ENCODE measurements at places on chromosomes 4 and X.
A peak's percentile ranks its signal among the peaks of the same experiment; 100 is the strongest.

DNA sequence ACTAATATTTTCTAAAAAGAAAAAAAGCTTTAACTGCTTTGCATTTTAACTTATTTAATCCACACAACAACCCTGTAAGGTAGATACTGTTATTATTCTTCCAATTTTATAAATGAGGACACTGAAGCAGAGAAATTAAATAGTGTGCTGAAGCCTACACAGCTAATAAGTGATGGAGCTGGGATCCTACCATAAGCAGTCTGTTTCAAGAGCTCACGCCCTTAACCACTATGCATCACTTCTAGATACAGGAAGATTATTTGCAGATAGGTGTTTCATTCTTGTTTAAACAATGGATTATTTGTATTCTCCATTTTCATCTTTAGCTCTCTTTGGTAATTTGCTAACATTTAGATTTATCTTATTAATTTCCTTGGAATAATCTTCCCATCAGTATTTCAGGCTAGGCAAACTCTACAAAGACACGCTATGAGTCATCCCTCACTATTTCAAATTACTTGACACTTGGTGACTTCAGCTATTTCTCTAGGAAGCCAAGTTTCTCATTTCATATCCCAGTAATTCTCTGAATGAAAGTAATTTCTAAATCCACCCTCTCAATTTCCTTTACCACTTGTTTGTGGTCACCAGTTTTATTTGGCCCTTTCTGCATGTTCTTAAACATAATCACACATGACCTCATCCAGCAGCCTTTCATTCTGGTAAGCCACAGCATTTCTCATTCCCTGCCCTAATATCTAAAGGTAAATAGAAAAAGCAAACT lies 67.3 kb downstream of the ASB9 start:
- peak; percentile 27 for DNase-seq

GRCh38 chr4:145776208-145776607 lies 96.3 kb downstream of the C4orf51 start:
- no peak for DNase-seq

DNA sequence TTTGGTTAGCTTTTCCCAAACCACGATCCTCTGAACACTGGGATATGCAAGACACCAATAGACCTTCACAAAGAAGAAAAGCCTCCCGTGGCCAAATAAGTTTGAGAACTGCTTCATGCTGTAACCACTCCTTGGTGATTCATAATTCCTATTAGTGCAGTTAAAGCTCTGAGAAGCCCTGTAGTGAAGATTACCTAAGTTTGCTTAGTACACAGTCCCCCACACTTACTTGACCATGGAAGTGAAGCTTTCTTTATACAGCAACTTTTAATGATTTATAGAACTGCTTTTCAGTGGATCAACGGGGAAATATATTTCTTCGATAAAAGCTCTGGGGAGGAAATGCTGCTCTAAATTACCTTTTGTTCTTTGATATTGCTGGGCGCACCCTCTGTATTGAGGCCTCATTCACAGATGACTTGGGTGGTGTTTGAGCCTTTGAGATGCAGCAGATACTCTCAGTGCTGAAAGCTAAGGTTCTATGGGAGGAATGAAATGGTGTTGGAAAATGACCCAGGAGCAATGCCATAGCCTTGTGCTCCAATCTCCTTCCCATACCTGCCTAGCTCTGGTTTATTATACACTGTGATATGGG lies 67.4 kb downstream of the CBLL2 start:
- DNase-seq: no peak

DNA sequence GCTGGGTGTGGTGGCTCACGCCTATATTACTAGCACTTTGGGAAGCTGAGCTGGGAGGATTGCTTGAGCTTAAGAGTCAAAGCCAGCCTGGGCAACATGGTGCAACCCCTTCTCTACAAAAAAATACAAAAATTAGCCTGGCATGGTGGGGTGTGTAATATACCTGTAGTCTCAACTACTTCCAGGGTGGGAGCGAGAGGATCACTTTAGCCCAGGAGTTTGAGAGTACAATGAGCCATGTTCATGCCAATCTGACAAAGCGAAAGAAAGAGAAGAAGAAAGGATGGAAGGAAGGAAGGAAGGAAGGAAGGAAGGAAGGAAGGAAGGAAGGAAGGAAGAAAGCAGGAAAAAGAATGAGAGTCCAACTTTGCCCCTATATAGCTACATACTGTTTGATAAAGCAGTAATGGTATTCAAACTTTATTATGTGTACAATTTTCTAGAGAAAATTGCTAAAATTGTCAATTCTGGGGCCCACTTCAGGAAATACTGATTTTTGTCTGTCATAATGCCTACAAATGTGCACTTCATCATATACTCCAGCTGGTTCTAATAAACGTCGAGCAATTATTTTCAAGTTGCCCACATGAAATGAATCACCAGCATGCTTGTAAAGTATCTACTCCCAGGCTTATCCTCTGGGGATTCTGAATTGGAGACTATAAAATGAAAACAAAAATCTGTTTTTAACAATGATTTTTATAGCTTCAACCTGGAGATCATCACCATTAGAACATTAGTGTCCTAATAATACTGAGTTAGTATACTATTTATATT lies 132.3 kb downstream of the NDST4 start:
- no peak for DNase-seq

DNA sequence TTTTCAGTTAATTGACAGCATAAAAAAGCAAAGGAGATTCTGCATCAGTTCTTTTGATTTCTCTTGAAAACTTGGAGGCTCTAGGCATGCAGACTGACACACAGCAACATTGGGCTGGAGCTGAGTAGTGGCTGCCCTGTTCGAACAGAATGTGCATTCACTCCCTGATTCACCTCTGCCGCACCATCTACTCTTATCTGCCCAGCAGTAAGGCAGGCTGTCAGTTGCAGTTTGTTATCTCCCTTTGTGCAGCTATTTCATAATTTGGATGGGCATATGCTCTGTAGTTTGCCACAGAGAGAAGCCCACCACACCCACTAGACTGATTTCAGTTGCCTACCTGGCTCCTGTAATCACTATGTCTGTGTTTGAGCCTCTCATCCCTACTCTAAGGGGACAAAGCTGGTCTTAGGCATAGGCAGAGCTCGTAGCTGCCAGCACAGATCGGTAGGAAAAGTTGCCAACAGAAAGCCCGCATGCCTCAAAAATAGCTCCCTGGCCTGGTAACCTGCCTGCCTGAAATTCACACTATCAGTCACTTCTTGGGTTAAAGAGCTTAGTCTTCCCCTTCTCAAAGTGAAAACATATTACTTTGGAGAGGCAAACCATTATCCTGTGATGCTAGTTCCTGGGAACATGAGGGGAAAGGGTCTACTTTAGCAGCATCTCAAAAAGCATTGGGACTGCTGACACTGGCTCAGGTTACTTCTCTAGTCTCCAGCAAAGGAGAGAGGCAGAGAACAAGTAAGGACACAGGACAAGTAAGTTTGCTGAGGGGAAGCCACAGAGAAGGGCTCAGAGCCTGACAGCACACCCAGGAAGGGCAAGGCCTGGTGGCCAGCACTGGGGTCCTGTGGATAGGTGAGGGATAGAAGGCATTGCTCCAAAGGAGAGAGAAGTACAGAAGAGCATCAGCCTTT lies 75.9 kb upstream of the TMEM164 start:
- DNase-seq: no peak

- DNase-seq: no peak
Measured at GRCh38 chr4:159787901-159788300, 685.0 kb downstream of the RAPGEF2 start.

DNA sequence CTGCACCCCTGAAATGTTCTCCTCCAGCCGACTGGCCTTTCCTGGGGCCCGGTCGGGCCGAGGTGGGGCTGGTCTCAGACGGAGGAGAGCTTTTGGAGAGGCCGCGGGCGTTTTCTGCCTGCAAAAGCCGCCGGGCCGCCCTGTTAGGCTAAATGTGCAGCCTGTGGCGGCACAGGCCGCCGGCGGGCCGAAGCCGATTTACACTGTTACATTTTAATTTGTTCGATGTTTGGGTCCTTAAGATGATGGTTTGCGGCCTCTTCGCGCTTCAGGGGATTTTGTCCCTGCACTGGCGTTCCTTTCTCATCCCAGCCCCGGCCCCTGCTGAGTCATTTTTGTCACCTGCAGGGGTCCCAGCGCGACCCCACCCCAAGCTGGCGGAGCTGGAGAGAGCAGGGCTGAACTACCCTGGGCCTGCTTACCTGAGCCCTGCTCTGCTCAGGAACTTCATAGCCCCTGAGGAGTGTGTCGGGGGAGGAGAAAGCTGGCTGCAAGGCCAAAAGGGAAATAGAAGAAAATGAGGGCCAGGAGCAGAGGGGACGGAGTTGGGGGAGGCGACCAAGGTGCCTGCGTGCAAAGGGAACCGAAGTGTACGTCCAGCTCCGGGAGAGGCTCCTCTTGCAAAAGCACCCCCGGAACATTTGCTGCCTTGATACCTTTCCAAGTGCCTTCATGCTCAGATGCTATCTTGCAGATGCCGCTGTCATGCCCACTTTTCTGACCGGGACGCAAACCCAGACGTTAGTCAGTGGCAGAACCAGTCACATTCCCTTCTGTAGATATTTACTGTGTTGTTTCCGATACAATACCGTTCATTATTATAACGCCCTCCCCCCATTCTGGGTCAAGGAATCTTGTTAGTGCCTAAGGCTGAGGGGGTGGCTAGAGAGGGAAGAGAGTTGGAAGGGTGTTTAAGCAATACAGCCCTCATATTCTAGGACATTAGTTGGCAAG lies 977 bp upstream of the RBBP7 start:
- no peak for DNase-seq

GRCh38 chrX:103396186-103396585 lies 19.8 kb downstream of the BEX3 start:
- DNase-seq: no peak

GRCh38 chrX:70324326-70324725 lies 34.4 kb downstream of the KIF4A start:
- DNase-seq: no peak

GRCh38 chrX:65609237-65609636 lies 58.2 kb upstream of the MSN start:
- no peak for DNase-seq

DNA sequence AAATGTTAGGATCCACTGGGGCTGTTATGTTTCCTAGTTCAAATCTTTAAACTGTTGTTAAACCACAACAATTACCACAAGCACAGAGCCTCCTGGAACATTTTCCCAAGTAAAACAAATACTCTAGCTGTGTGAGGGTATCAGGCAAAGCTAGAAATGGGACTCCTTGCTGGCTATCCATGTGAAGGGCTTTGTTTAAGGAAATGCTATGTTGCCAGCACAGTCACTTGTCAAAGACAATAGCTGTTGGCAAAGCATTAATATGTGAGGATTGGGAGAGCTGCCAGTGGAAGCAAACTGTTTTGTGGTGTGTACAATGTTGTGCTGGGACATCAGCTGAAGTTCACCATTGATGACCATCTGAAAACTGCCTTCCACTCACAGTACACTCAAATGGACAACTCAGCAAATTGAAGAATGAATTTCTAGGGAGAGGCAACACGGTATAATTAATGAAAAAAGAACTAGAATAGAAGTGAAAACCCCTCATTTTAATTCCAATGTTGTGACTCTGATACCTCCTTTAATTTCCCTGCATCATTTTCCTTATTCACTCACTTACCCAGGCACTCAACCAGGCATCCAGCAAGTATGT lies 100.8 kb downstream of the ANXA3 start:
- DNase-seq: no peak

GRCh38 chr4:112173593-112174558 lies 28.6 kb downstream of the FAM241A start:
- DNase-seq: peak; percentile 41

DNA sequence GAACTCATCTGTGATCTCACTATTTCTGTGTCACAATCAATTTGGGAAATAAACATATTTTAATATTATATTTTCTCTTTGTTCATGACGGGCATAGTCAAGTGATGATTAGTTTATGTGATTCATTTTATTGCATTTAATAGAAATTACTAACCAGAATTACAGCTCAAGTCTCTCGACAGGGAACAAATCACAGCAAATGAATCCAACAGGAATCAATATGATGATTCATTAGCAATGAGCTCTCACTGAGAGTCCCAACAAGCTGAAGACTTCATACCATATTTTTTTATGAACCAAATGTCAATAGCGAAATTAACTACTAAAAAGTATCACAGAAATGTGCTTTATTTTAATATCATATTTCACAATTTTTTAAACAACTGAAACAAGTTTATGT lies 649.7 kb downstream of the GRID2 start:
- no peak for DNase-seq

- no peak for DNase-seq
Measured at GRCh38 chrX:141185366-141185765, 8.4 kb upstream of the LDOC1 start.

GRCh38 chr4:150217192-150217591 lies 138.9 kb downstream of the DCLK2 start:
- peak; percentile 65 for DNase-seq

DNA sequence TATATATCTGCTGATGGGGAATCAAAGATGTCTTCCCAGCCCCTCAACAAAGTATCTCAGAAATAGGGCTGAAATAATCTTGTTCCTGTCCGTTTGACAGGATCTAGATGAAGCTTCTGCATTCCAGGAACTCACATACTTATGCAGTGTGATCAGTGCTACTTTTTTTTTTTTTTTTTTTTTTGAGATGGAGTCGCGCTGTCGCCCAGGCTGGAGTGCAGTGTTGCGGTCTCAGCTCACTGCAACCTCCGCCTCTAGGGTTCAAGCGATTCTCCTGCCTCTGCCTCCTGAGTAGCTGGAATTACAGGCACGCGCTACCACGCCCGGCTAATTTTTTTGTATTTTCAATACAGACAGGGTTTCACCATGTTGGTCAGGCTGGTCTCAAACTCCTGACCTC lies 36.4 kb downstream of the DHX15 start:
- DNase-seq: no peak

- peak; percentile 0 for DNase-seq
Measured at GRCh38 chr4:130486186-130486585, 1390.2 kb downstream of the C4orf33 start.

DNA sequence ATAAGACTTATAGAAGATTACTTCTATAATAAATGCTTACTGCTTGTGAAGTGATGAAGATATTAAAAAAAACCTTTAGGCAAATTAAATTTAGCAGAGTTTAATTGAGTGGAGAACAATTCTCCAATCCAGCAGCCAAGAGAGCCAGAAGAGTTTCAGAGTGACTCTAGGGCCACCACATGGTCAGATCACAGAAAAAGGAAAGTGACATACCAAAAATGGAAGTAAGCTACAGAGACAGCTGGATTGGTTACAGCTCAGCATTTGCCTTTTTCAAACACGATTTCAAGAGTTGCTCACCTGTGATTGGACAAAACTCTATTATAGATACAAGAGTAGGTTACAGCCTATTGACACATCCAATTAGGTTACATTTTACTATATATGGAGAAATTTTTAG lies 79.0 kb upstream of the TRAM1L1 start:
- DNase-seq: no peak

GRCh38 chr4:82797040-82797404 lies 1.6 kb downstream of the SCD5 start:
- no peak for DNase-seq
